ENCODE measurements at places on chromosomes 3 and 15.

DNA sequence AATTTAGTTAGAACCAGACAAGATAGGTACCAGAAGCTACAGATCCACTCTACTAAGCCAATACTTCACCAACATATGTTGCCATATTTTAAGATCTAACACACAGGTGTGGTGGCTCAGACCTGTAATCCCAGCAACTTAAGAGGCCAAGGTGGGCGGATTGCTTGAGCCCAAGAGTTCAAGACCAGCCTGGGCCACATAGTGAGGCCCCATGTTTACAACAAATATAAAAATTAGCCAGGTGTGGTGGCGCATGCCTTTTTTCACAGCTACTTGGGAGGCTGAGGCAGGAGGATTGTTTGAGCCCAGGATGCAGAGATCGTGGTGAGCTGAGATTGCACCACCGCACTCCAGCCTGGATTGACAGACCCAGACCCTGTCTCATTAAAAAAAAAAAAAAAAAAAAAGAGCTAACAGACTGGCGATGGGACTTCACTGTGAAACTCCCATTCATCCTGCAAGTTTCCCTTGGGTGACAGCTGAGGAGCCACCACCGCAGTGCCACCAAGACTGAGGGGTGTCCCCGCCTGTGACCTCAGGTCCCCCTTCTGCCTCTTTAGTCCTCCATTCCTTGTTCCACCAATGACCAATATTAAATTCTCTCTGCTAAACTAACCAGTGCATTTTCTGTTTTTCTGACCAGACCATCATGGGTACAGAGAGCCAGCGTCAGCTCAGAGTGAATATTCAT lies 163.3 kb downstream of the OR4M2 start:
- ATAC-seq = no peak

DNA sequence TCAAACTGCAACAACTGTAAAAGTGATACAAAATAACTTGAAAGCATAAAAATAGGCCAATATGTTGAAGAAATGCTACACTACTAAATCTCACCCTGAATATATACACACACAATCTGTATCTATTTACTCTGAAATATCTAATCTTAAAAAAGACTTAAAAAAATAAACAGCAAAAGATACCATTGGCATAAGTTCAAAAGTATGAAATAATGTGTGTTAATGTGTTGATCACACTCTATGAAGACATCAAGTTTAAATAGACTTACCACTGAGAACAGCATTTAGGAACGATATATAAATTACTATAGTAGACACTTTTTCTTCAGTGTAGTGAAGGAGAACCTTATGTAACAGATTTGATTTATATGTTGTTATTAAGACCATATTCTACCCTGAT lies 14.1 kb upstream of the SATB1 start:
- no peak for ATAC-seq

DNA sequence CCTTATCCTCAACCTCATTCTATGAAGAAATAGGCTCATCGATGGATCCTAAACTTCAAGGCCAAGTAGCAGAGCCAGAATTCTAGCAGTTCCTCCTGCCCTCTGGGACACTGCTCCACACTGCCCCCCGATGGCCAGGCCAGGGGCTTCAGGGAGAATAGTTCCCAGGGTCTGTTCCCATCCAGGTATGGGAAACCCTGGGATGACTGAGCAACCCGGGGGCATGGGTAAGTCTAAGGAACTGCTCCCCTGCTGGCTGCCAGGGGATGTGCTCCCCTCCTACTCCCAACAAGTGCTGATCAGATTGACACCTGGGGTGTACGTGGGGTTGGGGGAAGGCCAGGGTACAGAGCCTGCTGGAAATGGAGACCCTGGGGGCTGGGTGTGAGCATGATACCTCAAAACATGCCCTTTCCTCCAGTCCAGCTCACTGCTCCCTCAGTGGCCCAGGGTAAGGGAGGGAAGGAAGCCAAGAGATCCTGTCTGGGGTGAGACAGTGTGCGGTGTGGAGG lies 7.6 kb downstream of the ULK3 start:
- ATAC-seq = no peak

DNA sequence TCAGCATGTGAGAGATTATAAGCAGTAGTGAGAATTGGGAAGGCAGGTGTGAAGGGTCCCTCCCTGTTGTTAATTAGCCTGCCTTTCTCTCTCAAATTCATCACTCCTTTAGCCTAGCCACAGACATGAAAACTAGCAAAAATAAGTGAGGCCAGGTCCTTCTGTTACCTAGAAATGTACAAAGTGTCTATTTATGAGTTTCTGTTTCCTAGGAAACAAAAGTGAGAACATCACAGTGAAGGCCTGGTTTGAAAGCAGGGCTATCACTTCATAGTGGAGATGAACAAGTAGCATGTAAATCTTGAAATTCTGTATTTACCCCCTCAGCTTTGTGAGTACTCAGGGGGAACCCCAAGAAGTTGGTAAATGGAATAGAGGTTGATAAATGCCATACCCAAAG lies 78.2 kb upstream of the UMPS start:
- peak; percentile 24 for ATAC-seq

DNA sequence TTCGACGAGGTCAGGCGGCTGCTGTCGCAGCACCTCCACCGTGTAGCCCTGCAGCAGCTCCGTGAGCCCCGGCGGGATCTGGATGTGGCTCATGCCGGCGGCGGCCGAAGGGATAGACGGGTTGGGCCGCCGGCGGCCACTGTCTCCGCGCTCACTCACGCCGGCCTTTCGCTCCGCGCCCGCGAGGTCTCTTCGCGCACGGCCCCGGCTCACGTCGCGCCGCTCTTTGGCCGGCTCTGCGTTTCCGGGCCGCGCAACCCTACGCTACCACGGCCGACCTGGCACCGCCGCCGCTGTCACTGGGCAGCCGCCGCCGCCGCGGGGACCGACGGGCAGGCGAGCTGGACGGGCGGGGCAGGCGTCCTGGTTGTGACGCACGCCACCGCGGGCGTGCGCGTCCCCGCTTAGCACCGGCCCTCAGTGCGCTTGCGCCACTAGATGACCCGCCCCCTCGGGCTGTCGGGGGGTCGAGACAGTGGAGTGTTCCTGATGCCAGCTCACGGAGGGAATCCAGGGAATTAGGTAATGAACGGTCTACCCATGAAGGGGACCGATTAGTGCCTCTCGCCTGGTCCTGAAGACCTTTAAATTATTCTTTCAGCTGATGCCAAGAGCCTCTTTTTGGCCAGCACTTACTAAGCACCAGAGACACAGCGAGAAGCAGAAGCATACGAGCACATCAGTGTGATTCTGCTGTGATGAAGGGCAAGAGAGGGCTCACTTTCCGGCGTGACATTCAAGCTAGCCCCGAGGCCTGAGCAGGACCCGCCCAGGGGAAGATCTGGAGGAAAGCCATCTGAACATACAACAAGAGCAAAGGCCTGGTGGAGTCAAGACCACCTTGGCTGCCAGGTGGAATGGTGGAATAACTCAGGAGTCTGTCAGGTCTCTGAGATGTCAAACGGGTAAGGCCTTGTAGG lies at the start of gene PRKAR2A:
Gene PRKAR2A (minus strand): TSS at position 371 of the 920 bp plus-strand sequence. CDS start 278 bp downstream, at position 93.
- ATAC-seq = peak; percentile 98

DNA sequence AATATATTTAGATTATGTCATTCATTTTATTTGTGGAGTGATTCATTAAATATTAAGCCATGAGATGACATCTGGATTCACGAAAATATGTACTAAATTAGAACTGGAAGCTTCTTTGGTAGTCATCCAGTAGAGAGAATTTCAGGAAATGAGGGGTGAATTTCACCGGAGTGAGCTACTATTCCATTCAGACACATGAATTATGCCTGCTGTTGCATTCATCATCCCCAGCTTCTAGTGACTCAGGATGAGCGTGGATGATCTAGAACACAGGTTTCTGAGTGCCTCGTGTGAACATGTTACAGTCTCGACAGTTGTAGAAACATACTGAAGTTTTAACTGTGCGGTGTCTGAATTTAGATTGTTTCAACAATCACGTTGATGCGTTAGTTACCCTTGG lies 42.9 kb upstream of the GABRG3 start:
- ATAC-seq = no peak

DNA sequence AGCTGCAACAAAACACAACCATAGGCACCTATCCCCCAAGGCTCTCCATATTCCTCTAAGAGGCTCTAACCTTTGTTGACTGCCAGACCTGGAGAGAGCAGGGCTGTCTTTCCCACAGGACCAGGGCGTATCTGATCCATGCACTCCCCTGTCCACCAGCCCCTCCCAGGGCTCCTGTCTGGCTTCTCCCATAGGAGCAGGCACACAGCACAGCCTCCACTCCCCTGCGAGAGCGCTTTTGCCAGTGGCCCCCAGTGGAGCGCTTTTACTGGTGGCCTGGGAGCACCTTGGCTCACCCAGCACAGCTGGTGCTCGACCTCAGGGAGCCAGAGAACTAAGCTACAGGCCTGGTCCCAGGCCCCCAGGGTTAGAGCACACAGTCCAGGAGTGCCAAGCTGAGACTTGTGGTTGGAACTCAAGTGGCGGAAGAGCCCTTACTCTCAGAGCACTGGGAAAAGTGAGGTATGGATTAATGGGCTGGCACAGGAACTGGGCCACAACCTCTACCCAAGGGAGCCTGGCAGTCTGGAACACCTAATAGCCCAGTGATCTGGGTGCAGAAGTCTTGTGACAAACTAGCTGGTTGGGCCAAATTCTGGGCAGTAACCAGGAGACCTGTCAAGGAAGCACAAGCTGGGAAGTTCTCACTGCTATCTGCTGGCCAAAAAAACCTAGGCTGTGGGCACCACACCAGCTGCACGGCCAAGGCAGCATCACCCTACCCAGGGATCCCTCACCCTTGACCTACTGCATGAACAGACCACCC lies 79.6 kb downstream of the PPP2R3A start:
- no peak for ATAC-seq

DNA sequence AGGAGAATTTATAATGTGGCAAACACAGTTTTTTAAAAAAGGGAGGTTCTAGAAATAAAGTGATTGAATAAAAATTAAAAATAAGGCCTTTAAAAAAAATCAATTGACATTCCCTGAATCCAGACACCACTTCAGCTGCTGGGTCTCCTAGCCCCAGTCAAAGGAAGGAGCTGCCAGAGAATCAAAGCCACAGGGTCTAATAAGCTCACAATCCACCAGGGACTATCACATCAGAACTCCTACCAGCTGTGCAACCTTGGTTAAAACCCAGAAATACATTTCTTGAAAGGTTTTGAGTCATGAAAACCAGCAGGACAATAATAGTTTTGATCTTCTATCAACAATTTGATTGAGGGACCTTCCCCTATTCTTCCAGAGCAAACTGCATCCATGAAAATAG lies 134.5 kb downstream of the MECOM start:
- ATAC-seq = no peak

DNA sequence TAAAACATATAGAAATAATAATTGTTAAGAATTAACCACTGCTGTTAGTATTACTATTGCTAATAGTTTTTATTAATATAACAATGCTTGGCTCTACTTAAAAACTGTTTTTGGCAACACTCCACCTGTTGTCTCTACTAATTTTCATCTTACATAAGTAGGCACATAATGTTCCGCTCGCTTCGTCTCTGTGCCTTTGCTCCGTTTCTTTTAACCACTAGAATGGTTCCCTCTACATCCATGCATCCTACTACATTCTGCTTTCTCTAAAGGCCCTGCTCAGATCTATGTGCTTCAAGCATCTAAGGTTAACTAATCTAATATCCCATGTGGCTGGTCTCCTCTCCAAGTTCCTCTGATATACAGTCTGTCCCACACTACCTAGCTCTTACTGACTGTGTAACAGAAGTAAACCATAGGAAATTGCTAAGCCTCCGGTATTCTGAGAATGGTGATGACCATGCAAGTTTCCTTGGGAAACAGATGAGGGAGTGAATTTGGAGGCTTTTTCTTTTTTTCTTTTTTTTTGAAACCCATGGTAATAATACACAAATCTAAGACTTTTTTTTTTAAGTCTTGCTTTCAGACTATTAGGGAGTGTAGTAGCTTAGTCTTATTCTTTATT lies 138.3 kb downstream of the P3H2 start:
- ATAC-seq = no peak

- no peak for ATAC-seq
Observed at GRCh38 chr15:94674296-94674695, 442.9 kb downstream of the MCTP2 start.

GRCh38 chr3:78729946-78730345 lies 1037.9 kb downstream of the ROBO1 start:
- ATAC-seq = no peak

GRCh38 chr3:169510693-169511010 lies 152.9 kb downstream of the MECOM start:
- ATAC-seq = no peak

- ATAC-seq = no peak
Observed at GRCh38 chr3:190446573-190447279, 3.0 kb downstream of the TMEM207 start.

DNA sequence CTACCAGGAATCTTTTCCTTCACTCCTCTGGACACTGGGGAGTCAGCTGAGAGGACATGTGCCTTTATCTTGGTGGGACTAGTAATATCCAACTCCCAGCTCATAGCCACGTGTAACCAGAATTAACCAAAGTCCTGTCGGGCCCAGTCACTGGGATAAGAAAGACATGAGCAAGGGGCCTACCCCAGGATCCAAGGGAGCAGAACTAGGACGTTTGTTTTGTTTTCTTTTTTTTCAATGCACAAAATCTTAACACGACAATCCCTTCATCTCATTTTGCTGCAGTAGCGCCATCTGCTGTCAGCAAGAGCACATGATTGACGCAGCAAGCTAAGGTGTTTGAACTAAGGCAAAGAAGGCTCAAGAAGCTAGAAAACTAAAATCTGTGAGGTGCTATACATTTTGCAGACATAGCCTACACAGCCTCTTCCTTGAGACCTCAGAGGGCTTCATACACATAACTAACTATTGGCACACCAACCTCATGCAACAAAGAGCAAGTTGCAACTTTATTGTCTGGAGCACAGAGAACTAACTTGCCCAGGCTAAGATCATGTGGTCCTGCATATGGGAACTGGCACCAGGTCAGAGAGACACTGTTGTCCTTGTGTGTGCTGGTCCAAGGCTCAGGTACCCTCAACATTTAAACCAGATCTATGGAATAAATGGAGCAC lies 43.6 kb downstream of the RLBP1 start:
- no peak for ATAC-seq

- no peak for ATAC-seq
Observed at GRCh38 chr3:10319804-10320203, 1.1 kb downstream of the SEC13 start.

GRCh38 chr3:144643771-144644198 lies 672.2 kb downstream of the DIPK2A start:
- no peak for ATAC-seq

DNA sequence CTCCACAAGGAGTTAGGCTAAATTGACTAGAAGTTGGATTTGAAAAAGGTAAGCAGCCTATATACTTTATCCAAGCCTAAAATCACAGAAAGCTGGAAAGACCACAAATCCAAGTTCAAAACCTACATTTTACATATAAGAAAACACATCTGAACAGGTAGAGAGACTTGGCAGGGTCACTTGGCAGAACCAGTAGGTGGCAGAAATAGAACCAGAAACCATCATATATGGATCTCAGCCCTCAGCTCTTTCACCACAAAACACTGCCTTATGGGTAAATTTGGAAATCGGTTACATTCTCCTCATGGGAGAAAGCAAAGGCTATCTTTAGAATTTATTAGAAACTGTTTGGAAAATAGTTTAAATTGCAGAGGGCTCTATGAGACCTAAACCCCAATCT lies 44.2 kb downstream of the MKRN2 start:
- ATAC-seq = no peak

GRCh38 chr3:188440340-188440972 lies 286.5 kb downstream of the LPP start:
- no peak for ATAC-seq

GRCh38 chr3:143865302-143865701 lies 17.0 kb upstream of the SLC9A9 start:
- ATAC-seq = no peak

- no peak for ATAC-seq
Observed at GRCh38 chr3:54139630-54140029, 17.3 kb downstream of the CACNA2D3 start.

All from stimulated activated memory B cell treated with anti-CD40 and anti-IgM and Interleukin-4, amounts not matched to agents 10 μg/mL and 1 μg/mL and 100 μg/mL, for 72 hours (primary cell).